ENCODE measurements at places on chromosomes 13 and 19.

GRCh38 chr19:2719920-2720776 lies 1.0 kb downstream of the DIRAS1 start:
- DNase-seq, result no peak

- no peak for DNase-seq
Measured at GRCh38 chr13:76816394-76816793, 69.8 kb downstream of the KCTD12 start.

GRCh38 chr19:51277112-51277511 lies 26.2 kb downstream of the SIGLECL1 start:
- no peak for DNase-seq

DNA sequence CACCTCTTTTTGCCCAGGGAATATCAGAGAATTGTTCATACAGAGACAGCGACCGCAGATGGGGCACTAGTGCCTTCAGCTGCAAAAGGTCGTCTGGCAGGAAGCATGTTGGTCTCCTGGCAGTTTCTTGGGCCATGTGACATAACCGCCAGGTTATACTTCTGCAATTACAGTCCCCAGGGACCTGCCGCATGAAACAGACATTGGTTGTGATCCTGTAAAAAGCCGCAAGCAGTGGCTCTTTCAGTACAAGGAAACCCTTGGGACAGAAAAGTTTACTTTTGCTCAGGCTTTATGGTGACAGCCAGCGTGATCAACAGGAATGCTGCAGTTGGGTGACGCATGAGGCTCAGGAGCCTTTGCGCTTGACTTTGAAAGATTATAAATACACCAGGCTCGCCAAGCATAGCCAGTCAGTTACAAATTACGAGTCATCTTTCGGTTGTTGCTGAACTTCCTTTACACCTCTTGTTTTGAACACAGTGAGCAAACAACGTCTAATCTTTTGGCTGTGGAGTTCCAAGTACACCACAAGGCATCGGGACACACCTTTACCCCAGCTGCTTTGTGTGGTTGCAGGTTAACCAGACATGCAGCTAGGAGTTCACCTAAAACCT lies 50.5 kb upstream of the UBE2L5 start:
- DNase-seq, result no peak

- no peak for DNase-seq
Measured at GRCh38 chr19:710767-711166, 2.0 kb downstream of the PALM start.

- DNase-seq, result no peak
Measured at GRCh38 chr19:7366701-7367420, 18.1 kb downstream of the ARHGEF18 start.

Measured in vagina (tissue), 2 donors.